ENCODE measurements at places on chromosomes 6 and 20.
A peak's percentile ranks its signal among the peaks of the same experiment; 100 is the strongest.

- no peak for DNase-seq
Observed at GRCh38 chr6:36954262-36954931, at the start of gene PI16. PI16 (plus strand) TSS chr6:36954738; CDS start chr6:36954761, 23 bp downstream.

GRCh38 chr20:54086507-54087039 is 16.2 kb upstream of the BCAS1 start:
- DNase-seq = no peak

- no peak for DNase-seq
Observed at GRCh38 chr6:135030056-135030473, 24.6 kb downstream of the HBS1L start.

- no peak for DNase-seq
Observed at GRCh38 chr6:34912715-34913464, 23.8 kb downstream of the ANKS1A start.

- no peak for DNase-seq
Observed at GRCh38 chr20:38049800-38050199, 16.3 kb downstream of the RPRD1B start.

DNA sequence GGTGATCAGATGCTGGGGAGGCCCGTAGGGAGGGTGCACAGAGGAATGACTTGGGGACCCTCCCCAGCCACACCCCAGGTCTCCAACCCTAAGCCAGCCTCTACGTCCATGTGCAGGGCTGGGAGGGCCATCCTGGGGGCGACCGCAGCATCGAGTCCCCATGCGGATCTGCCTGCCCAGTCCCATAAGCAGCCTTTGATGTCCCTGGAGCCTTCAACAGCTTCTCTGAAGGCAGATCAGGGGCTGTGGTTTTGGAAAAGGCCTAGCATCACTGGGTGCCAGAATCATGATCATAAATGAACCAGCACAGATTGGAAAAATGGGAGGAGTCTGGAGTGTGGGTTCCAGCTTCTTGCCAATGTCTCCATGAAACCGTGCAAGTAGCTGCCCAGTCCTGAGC is 22.9 kb downstream of the TOX2 start:
- no peak for DNase-seq

DNA sequence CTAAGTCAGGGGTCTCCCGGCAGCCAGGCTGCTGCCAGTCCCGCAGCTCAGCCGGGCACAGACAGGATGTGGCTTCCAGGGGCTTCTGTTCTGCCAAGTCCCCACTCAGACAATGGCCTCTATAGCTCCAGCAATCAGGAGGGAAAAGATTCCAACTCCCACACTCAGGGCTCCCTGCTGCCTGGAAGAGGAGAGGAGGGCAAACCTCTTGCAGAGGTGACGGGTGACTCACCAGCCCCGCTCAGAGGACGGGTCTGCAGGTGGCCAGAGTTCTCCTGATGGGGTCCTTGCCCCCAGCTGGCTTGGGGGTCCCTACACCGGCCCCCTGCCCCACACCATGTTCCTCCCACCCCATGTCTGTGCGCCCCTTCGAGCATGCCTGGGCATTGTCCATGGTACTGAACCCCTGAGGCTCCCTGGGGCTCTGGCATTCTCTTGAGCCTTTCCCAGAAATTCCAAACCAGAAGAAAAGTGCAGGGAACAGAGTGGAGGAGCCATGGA is 32.6 kb downstream of the NTSR1 start:
- DNase-seq = peak; percentile 78

DNA sequence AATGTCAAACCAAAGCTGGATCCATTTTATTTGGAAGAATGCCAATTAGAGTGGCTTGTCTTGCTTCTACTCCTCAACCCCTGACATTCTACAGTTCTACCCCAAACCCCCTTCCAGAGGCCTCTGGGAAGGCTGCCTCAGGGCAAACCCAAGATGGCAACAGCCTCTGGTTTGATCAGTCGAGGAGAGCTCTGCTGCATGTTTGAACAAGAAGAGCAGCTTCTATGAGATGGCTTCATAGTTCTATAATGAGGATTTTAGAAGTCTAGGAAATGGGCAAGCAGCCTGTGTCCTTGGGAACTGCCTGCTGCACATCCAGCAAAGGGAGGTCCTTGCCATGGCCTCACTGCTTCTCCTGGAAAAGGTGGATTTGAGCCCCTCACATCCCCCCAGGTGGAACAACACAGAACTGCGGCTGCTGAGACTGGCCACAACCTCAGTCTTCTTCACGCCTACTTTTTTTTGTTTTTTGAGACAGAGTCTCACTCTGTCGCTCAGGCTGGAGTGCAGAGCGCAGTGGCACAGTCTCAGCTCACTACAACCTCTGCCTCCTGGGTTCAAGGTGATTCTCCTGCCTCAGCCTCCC is 37.9 kb downstream of the ZC3H12D start:
- DNase-seq = no peak

GRCh38 chr6:167549213-167549612 is 224.3 kb downstream of the TTLL2 start:
- no peak for DNase-seq

DNA sequence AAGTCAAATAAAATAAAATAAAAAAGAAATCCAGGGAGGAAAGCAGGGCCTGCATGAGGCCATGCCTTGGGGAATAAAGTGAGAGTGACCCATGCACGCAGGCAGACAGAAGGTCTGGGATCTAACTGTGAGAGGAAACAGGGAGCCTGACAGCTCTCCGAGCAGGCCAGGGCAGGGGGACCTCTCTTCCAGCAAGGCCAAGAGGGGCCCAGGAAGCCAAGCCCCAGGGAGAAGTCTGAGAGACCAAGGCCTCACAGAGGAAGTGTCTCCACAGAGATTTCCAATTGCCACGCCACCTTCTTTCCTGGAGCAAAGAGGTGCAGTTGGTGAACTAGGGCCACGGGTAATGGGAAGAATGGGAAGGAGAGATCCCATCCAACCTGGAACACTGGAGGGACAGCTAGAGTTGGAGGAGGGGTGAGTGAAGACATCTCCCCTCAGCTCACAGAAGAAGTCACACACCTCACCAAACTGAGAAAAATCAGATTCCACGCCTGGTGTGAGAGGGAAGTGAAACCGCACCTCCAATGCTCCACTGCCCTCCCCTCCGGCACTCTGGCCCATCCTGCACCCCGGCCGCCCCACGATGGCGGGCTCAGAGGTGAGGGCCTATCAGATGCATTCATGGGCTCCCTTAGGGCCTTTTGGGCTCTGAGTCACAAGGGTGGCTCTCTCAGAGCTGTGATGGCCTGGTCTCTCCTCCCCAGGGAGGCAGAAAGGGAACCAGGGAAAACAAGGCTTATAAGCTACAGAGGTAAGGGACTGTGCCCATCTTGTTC is 25.1 kb upstream of the TAF8 start:
- no peak for DNase-seq

GRCh38 chr6:125149256-125150144 is 4.1 kb upstream of the TPD52L1 start:
- no peak for DNase-seq

GRCh38 chr6:105389543-105389942 is 13.3 kb downstream of the PREP start:
- peak; percentile 53 for DNase-seq

DNA sequence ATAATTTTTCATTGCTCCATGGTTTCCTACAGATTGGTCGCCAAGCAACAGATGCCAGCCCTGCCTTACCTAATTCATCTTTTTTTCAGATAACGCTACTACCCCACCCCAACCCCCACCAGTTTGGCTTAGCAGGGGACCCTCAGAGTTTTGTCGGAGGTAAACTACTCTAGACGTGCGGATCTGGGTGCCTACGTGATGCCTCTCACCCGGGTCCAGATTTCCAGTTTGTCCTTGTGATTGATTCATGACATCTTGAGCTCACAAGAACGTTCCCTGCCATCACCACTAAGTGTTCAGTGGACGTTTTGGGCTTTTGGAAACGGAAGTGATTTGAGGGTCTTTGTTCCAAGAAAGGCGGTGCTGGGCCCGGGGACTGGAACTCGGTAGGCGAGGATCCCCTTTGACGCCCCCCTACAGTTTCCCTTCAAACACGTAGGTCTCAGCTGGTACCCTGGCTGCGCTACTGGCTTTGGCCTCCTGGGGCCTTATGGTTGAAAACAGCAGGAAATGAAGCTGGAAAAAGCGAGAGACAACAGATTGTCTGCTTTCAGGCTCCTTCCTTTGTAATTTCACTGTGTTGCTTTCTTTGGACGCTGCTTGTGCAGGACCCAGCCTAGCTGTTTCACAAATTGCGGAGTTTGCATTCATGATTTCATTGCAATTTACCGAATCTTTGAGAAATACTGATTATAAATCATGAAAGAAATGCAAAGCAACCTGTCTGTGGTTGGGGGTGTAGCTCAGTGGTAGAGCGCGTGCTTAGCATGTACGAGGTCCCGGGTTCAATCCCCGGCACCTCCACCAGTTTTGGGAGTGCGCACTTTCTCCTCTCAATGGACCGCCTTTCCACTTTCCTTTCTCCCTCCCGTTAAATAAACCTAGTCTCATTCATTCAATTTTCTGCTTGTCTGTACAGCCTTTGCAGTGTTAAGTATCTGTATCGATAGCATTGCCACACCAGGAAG is 81.0 kb downstream of the GPX5 start:
- DNase-seq = peak; percentile 86

DNA sequence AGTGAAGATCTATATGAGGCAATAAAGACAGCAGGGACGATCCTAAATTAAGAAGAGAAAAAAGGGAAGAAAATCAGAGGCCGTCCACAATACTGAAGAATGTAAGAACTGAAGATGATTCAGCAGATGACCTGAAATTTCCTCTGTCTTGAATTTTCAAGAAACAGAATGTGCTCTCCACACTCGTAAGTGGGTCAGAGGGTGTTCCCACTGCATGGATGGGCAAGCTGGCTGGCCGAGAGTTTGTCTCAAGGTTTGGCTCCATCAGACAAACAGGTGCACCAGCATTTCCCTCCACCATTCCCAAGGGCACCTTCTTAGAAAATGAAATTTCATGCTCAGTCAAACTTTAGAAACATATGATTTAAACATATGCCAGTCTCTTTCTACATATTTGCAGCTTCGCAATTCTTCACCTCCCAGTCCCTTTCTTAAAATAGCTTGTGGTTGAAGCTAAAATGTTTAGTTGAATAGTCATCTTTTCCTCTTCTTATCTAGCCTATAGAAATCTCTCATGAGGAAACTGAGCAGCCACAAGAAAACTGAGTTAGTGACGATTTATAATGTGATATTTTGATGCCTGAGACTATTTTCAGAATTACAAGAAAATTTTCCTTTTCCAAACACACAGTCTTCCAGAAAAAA is 576.4 kb downstream of the PRKN start:
- DNase-seq = no peak

DNA sequence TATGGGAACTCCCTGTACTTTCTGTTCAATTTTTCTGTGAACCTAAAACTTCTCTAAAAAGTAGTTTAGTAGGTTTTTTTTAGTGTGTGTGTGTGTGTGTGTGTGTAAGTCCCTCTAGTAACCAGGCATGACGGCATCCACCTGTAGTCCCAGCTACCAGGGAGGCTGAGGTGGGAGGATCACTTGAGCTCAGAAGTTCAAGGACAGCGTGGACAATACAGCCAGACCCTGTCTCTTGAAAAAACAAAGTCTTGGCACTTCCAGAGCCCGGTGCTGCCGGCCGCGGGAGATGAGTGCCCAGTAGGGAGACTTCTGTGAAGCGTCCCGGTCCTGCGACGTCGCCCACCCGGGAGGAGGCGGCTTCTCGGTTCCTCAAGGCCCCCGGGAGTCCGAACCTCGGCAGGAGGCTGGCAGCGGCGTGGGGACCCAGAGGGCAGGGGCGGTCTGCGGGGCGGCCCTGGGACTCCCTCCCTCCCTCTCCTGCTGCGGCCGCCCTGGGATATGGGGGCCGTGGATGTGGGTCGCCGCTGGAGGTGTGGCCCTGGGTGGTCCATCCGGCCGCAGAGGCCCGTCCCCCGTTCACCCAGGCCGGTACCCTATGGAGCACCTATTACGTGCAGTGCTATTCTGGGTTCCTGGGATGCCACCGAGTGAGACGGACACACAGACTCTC is 78.0 kb upstream of the SIRPG start:
- DNase-seq = no peak

DNA sequence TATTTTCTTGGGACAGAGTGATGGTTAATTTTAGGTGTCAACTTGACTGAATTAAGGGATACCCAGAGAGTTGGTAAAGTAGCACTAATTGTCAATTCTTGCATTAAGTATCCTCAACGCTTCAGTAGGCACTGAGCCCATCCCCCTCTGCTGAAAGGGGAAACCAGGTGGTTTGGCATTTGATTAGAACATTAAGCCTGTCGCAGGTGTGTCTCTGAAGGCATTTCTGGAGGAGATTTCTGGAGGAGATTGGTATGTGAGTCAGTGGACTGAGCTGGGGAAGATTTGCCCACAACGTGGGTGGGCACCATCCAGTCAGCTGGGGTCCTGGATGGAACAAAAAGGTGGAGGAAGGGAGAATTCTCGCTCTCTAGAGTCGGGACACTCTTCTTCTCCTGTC is 119.8 kb downstream of the RFX6 start:
- peak; percentile 18 for DNase-seq
